NCI-H1105 treated with DMSO at 0.1 percent for 48 hours (cell line): ENCODE measurements at places on chromosomes 5 and 9.

DNA sequence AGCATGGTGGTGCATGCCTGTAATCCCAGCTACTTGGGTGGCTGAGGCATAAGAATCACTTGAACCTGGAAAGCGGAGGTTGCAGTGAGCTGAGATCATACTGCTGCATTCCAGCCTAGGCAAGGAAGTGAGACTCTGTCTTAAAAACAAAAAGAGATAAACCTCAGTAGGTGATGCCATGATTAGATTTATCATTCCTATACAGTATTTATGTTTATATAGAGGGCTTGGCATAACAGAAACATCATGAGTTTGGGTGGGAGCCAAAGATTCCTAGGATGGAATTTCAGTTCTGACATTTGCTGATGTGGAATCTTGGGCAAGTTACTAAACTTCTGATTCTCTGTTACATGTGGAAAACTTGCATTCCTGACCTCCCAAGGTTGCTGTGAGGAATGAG, 22.3 kb downstream of the RFK start:
- no peak for DNase-seq

DNA sequence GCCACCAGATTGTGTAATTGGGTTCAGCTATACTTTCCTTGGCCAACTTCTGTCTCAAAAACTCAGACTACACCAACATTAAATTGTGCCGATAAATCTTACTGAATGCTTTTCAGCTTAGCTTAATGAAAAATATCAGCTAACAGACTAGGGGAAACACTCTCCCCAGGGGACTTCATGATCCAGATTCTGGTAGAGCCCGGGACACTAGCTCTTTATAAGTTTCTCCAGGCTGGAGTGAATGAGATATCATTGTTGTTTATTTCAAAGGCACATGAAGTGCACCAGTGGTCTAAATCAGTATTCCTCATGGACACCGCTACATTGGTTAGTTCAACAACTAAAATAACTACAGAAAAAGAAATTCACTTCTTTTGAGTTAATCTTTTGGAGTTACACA, 10.5 kb upstream of the LHFPL2 start:
- DNase-seq: no peak

- peak; percentile 91 for DNase-seq
These were observed 234.2 kb upstream of the RFX3 start for GRCh38 chr9:3760031-3760430.

DNA sequence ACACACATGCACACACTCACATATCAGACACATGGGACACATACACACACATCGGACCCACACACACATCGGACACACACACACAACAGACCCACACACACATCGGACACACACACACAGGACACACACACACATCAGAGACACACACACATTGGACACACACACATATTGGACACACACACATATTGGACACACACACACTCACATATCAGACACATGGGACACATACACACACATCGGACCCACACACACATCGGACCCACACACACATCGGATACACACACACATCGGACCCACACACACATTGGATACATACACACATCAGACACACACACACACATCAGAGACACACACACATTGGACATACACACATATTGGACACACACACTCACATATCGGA, 12.8 kb upstream of the LAMC3 start:
- no peak for DNase-seq

GRCh38 chr5:17317473-17317872, 100.0 kb downstream of the BASP1 start:
- no peak for DNase-seq

- DNase-seq: no peak
These were observed 3.5 kb upstream of the BASP1 start for GRCh38 chr5:17213938-17214337.

DNA sequence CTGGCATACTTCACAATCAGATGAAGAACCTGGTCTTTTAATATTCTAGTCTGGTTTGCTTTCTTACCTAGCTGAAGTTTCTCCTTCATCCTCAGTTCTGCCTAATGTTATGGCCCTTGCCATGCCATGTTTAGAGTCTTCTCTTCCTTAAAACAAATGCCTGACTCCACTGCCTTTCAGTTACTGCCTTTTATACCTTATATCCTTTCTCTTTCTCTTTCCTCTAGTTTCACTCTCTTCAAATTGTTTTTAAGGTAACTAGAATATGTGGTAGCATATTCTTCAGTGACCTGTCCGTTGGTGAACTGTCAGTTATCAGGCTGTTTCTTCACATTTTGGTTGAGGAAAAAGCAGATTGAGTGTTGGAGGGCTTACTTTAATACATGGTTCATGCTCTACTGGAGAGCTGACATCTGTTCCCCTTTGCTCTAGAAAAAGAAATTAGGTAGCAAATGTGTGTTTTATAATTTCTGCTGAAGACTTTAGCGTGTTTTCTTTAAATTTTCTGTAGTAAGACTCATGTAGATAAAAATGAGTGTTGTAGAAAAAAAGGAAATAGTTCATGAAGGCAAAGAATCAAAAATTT, 103.8 kb downstream of the DMXL1 start:
- no peak for DNase-seq

GRCh38 chr5:144598451-144599068, 427.9 kb downstream of the KCTD16 start:
- peak; percentile 82 for DNase-seq

DNA sequence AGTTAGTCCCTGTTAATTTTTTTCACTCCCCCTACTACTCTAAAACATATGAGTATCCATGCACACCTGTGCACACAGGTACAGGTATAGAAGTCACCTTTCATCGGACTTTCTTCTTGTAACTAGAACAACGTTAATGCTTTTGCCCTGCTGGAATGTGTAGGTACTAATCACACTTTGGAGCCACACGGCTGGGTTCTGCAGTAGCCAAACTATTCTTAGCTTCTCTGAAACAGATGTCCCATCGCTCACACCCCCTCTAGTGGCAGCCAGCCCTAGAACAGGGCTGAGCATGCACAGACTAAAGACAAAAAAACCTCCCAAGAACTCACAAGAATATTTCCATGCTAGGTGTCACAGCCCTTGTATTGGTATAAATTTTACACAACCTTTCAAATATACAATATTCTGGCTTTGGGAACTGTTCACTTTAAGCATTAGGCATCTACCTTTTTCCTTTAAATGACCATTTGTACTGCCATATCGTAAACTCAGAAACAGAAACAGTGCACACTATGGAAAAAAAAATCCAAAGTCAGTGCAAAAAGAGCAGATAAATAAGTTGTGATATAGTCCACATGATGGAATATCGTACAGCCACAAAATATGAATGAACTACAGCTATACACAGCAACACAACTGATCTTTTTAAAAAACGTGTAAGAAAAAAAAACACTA, 64.0 kb downstream of the RETREG1 start:
- peak; percentile 30 for DNase-seq

DNA sequence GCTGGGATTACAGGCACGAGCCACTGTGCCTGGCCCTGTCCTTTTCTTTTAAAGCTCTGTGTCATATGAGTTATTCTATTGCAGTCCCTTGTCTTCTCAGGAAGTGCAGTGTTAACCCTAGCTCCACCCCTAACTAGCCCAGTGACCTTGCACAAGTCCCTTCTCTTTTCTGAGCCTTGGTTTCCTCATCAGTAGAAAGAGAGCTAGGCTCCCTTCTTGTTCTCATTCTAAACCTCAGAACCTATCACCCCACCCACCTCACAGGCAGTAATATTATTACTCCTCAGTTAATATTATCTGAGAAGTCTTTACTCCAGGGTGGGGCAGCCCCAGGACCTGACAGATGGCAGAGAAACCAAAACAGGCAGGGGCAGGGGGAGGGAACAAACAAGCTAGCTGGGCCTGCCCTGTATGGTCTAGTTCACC, 7.2 kb downstream of the CYFIP2 start:
- DNase-seq: no peak

- peak; percentile 5 for DNase-seq
These were observed 56.4 kb upstream of the GOLPH3 start for GRCh38 chr5:32230356-32231099.

DNA sequence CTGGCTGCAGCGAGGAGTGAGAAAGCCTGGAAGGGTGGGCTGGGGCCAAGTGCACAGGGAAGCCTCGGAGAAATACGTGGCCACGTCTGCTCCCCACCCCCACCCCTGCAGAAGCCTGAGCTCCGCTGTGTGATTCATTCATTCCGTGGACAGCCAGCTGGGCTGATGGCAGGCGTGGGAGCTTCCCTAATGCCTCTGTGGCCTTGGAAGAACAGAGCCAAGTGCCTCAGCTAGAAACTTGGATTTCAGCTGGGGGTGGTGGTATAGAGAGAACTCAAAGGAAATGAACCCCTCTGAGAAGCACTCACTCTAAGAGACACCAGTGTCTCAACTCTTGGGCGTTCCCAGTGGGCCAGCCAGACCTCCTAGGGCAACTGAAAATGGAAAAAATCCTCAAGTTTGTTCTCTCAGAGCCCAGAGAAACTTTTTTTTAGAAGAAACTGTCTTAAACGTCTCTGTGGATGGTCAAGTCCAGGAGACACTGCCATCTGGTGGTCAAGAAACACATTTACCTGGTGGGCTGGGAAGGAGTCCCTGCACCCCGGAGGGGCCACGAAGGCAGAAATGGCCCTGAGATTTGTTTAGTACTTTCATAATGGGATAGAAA, 18.0 kb downstream of the ATOX1 start:
- DNase-seq: peak; percentile 13

DNA sequence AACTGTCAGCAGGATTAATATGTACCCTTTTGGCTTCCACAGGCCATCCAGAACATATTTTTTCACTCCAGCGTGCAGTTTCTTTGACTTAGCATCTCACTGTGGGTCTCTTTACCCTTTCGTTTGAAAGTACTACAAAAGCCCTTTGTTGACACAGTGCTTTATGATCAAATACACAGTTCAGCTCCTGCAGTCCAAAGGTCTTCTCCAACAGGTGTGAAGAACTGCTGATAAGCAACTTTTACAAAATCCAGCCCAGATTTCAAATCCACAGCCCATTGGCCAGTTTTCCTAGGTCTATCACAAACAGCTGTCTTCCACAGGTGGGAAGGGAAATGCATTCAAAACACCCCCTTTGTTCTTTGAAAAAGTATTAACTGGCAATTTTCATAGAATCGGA, 54.8 kb downstream of the MYO10 start:
- no peak for DNase-seq

DNA sequence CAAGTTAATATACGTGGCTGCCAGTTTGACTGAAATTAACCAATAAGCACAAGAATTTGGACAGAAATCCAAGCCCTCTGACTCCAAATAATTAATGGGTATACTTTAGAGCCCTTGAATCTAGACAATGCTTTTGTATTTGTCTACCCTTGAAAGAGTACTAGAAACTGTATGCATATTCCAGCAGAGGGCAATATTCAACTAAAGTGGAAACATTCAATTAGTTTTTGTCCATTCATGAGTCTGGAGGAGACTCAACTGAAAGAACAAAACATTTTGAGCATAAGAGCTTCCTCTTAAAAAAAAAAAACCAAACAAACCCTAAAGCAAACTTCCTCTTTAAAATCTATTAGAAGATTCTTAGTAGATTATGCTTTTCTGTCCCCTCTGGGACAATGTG, 157.8 kb downstream of the ARHGEF28 start:
- DNase-seq: peak; percentile 68

DNA sequence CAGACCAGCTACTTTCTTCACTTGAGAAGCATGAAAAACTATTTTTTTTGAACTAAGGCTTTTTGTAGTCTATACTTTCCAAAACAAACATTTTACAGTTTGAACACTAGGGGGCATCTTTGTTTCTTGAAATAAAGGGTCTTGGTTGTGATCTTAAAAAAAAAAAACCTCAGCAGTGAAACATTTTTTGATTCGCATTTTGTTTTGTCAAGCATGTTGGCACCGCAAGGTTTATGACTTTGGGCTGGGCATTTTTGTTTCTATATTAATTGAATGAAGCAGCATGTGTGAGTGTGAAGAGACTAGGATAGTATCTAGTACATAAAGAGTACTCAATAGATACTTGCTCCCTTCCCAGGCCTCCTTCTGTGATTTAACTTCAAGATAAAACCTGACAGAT, 31.6 kb upstream of the ACOT12 start:
- DNase-seq: peak; percentile 43

DNA sequence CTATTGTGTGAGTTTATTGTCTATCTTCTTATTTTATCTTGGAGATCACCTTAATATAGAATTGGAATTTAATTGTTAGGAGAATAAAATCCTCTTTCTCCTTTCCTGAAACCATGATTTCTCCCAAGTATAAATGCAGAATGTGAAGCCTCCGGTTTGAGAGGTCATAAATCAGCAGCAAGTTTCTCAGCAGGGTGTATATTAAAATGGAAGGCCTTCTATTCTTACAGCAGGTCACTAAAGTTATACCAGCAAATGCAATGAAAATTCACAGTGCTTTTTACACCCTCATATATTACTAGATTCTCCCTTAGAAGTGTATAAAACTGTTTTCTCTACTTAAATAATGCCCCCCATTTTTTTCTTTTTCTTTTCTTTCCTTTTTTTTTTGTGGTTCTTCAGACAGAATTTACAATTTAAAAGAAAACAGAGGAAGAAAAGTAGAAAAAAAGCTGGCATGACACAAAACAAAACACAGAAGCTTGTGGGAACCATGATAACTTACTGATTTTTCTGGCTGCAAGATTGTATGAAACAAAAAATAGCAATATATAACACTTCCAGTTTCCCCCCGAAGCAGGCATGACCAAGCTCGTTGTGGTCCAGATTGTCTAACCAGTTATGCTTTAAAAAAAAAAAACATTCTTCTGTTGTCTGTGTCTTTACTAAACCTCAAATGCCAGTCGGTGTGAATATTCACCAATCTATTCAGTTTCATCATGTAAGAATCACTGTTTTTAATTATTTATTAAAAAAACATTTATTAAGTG, 211.2 kb downstream of the RAB3C start:
- DNase-seq: no peak

- no peak for DNase-seq
These were observed 138.9 kb upstream of the RAI14 start for GRCh38 chr5:34517249-34517648.

DNA sequence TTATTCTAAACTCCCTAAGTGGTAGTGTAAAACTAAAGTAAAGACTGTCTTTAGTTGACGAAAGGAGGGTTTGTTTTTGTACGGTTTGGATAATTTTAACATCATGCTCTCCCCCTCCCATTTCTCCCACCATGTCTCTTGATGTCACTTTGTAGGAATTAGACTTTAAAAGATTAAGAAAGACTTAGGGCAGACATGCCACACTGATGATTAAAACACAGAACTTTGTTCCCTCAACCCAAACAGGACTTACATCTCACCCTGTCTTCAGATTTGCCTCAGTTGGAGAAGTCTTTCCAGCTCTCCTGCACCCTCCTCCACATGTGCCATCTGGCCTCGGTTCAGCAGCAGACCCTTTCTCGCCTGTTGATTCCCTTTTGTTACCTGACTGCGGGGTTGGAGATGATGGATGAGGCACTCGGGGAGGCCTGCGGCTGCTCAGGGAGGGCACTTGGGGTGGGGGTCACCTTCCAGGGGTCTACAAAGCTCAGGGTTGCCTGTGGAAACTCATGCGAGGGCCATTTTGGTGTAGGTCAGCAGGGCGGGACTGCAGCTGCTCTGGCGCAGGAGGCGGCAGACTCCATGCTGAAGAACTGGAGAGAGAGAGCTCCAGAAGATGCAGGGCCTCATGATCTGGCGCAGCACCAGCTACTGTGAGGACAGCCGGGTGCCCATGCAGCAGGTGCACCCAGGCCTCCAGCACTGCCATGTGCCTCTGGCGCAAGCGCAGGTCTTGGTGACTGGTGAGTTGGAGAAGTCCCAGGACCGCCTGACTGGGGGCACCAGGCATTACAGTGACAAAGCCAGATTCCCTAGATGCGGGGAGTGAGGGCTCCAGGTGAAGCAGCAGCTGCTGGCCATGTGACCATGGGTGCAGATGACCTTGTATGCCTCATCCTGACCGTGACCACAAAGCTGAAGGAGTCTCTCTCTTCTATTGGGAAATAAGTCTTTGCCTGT, 24.5 kb upstream of the EXOC3 start:
- no peak for DNase-seq

GRCh38 chr9:80013891-80014290, 442.1 kb downstream of the TLE4 start:
- DNase-seq: no peak
